ENCODE measurements at places on chromosomes 7 and 10.
A peak's percentile ranks its signal among the peaks of the same experiment; 100 is the strongest.

GRCh38 chr10:123496375-123496774 is 169.8 kb upstream of the GPR26 start:
- DNase-seq, result peak; percentile 7

- DNase-seq, result no peak
These were observed 235.4 kb upstream of the HABP2 start for GRCh38 chr10:113317489-113317888.

GRCh38 chr7:50317697-50318669 is 13.5 kb downstream of the IKZF1 start:
- DNase-seq, result no peak

DNA sequence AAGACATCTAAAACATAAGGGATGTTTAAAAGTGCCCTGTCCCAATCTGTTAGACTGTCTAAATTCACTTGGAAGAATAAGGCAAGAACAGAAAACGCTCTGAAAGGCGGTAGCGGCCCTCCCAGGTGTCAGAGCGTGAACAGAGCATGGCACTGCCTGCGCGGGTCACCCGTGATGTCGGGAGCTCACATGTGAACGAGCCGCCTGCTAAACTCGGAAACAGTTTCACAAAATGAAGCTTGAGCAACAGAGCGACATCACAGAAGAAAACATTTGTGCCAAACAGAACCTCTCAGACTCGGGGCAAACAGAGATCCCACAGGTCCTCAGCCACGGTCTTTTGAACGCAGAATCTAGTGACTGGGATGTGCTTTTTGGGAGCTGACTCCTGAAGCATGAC is 12.8 kb downstream of the BRI3 start:
- DNase-seq, result no peak

DNA sequence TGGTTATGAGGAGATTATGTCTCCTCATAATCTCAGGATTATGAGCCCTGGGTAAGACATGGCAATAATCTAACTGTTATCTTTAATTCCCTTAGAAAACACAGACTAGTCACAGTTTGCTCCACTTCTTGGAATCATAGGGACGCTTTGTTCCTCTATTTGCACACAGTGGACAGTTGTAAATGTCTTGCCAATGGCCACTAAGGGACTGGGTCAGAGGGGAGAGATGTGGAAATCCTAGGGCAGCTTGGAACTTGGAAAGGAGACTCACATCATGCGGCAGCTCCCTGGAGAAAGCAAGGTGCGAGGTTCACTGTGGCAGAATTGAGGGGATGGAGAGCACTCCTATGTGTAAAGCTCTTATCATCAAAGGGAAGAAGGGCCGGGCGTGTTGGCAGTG is 266.1 kb downstream of the PRPF18 start:
- no peak for DNase-seq
